ENCODE measurements at places on chromosomes 7 and 10. TPM values are rescaled to one million over a fixed set of nuclear protein-coding genes. Genes with fewer than 3 reads are reported as not detected.

Gene MMP21
- polyA plus RNA-seq = 0.13 TPM

Gene COPS6
- polyA plus RNA-seq = 117 TPM

Gene PTPRE
- 16.9 TPM for polyA plus RNA-seq

Gene FAM24A
- polyA plus RNA-seq = not detected

Gene ZP3
- polyA plus RNA-seq = 2.5 TPM

Gene C10orf62
- polyA plus RNA-seq = not detected

All from adipose tissue (tissue), 3 donors.